HFF-Myc (cell line): ENCODE measurements at places on chromosomes 1 and 21.

DNA sequence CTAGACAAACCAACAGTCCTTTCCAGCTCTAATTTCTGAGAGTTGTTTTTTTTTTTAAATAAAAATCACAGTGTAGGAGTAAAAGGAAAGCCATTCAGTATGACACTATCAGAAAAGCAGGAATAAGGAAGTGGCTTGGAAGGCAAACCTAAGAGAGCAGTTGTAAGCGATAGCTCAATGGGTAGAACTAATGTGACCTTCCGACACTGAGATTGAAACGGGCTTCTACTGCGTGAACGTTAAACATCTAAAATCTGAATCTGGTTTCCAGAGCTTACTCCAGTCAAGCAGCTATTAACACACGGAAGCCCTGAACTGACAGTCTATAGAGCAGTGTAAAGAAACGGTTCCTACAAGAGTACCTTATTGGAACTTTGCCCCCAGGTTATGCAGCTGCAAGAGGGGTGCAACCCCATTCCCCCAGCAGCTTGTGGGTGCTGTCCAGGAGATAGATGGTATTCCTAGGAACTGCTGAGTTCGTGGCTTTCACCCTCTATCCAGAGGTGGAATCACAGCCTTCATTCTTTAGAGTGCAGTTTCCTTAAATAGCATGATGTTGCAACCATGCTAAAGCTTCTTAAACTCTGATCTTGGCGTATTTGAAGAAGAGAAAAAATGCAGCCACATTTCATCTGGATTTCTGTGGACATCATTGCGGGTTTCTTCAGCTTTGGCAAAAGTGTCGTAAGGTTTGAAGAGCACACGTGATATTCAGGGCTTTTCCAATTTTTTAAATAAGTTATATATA, 3.3 kb upstream of the IRF2BP2 start:
- DNase-seq, result no peak

- DNase-seq, result no peak
Measured at GRCh38 chr1:218207194-218207593, 77.9 kb upstream of the RRP15 start.

DNA sequence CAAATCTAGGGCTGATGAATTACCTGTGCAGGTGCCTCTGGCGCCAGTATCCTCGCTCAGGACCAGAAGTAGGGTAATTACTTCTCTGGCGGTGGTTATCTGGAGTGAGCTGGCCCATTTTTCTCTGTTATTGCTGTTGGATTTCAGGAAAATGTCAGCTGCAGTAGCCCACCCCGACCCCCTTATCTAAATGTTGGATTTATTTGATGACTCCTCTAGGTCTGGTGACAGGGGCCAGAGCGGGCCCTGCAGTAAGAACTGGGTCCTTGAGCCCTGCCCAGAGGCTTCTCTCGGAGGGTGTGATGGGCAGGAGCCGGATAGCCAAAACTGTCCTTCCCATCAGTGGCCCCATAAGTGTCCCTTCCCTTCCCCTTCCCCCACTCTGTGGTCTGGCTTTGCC, 384.3 kb downstream of the PTPRU start:
- no peak for DNase-seq

DNA sequence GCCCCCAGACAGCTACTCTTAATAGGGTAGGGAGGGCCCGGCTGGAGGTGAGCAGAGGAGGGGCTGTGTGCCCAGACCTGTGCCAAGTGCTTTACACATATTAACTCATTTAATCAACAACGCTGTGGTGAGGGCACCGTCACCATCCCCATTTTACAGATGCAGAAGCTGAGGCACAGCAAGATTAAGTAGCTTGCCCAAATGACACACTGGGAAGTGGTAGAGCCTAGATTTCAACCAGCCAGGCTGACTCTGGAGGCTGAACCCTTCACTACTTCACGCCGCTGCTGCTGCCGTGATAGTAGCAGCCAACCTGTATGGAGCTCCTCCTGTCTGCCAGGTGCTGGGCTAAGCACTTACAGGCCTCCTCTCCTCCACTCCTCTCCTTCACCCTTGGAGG, 127.2 kb downstream of the PTPRU start:
- no peak for DNase-seq

DNA sequence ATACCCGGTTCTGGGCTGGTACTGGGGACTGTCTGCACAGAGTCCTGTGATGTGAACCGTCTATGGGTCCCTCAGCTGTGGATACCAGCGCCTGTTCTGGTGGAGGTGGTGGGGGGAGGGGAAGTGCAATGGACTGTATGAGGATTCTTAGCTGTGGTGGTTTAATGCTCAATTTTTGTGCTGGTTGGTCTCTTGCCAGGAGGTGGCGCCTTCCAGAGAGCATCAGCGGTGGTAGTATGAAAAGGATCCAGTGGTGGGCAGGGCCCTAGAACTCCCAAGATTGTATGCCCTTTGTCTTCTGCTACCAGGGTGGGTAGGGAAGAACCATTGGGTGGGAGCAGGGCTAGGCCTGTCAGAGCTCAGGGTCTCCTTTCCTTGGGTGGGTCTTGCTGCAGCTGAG, 89.4 kb upstream of the B3GALT2 start:
- no peak for DNase-seq

DNA sequence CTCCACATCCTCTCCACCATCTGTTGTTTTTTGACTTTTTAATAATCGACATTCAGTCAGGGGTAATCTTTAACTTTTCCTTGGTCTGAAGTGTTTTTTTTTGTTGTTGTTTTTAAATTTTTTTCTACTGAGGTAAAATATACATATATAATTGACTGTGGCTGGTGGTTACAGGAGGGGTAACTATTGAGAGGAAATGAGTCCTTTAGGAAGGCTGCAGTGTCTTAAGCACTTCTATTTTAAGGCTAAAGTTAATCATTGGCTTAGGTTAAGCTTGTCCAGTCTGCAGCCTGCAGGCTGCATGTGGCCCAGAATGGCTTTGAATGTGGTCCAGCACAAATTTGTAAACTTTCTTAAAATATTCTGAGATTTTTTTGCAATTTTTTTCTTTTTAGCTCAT, 172.5 kb downstream of the CTH start:
- no peak for DNase-seq

DNA sequence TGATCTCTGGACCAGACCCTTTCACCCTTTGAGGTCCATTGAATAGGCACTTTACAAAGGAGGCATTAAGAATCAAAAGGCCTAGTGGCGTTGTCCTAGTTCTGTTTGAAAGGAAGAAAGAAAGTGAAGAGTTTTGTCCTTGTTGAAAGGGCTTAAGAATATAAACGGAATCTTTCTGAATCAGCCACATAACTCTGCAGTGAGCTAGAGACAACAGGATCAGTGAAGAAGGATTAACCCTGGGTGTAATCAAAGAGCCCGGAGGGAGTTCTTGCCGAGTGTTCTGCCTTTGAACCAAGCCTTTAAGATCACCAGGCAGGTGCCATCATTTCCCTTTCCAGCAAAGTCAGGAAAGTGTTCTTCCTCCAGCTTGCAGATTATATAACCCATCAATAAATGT, 54.8 kb upstream of the CNTN2 start:
- DNase-seq, result no peak

DNA sequence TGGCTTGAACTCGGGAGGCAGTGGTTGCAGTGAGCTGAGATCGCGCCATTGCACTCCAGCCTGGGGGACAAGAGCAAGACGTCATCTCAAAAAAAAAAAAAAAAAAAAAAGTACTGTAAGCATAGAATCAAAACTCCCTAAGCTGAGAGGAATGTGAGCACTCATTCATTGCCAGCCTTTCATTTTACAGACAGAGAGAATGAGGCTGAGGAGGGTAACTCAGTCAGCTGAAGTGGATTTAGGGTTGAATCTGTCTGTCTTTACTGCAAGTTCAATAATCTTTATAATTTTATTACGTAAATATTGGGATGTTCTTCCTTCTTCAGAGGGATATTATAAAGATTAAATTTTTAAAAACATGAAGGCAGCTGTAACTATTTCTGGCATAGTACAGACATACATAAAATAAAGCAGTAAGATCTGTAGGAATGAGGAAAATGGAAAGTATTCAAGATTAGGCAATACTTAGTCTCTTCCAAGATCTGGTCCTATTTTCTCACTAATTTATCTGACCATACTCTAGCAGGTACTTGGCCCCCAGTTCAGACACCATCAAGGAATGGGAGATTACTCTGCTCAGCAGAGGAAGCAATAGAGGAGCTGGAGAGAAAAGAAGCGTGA, 24.1 kb upstream of the MNDA start:
- no peak for DNase-seq

DNA sequence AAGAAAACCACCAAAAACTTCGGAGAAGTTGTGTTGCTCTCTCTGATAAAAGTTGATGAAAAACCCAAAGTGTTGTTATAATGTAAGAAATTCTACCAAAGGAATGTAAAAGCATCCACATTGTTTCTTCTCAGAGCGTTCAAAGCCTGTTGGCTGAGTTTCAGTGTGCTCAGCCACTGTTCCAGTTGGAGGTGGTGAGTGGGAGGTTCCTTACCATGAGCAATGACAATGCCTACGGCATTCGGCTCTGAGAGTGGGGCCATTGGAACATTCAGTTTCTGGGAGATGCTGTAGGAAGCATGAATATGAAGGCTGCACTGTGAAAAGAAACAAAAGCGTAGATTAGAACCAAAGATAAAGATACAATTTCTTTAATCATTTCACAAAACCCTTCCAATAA, 20.5 kb upstream of the MYBPHL start:
- DNase-seq, result no peak

DNA sequence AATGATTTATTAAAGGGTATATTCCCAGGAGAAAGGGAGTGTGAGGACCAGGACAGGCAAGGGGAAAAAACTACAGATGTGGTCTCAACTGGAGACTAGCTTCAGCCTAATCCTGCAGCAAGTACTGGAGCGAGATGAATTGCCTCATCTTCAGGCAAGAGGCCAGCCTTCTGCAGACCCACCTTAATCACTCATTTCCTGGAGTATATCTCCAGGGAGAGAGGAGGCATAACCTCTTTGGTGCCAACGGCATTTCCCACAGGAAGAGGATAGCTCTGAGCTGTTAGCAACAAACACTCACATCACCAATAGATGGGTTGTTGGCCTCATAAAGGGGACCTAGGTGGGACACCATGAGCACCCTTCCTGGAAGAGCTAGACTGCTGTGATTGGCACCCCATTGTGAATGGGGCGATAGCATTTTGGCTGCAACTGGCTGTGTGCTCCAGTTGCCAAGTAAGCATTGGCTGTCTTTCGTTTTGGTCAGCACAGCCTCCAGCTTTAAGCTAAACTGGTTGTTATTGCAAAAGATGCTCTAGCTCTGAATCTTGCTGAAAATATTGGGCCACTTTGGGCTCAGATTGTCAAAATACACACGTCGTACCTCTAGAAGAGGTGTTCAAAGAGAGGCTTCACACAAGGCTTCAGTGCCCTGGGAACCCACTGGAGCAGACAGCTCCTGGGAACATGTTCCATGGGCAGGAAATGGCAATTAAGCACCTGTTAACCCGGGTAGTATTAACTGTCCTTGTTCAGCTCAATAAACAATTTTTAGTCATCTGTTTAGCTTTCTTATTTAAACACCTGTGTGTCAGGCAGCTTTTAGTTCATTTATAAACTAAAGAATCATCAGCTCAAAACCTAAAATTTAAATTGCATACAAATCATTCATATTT, 314.8 kb upstream of the C1orf87 start:
- no peak for DNase-seq

GRCh38 chr1:68703921-68704354, 207.1 kb upstream of the DEPDC1 start:
- no peak for DNase-seq

GRCh38 chr1:23084880-23085279, 65.6 kb downstream of the KDM1A start:
- DNase-seq, result no peak

- DNase-seq, result no peak
Measured at GRCh38 chr1:218735436-218736032, 390.4 kb downstream of the TGFB2 start.

DNA sequence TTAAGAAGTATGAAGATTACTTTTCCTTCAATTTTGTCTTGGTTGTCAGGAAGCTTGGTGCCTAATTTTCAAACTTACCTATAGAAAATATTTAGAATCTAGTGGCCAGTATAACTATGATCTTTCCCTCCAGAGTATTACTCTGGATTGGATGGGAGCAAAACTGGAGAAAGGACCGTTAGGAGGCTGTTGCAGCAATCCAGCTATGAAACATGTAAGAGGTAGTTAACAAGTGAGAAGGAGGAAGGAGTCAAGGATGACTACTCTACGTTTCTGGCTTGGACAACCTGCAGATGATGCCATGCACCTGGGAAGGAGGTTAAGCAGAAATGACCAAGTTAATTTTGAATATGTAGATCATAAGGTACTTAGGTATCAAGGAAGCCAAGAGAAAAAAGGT, 3.5 kb upstream of the ACP6 start:
- no peak for DNase-seq

DNA sequence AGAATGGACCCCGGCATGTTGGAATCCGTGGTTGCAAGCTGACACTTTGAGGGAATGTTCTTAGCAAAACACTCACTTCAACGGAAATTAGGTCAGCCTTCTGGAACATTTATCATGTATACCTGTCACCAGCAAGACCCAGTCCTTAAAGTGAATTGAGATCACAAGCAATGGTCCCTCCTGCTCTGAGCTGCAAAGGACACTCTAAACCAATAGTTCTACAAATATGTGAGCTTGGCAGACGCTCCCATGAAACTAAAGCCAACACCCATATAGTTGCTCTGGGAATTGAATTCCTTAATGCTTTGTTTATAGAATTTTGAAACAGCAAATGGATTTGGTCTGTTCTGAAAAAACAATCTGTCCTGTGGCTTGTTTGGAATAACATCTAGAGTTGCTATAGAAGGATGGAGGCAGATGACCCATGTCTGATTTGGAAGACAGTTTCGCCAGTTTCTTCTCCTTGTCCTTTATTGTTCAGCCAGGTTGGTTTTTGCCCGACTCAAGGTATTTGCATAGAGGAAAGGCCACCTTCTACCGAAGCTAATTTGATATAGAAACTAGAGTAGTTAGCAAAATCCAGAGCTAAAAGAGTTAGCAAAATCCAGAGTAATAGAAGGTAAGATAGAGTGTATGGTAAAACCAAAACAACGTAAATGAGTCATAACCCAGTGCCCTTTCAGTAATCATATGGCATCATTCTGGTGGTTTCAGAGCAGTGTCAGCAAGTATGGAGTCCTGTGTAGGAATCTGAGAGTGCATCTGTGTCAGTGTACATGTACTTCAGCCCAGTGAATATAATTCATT, 236.2 kb downstream of the NFIA start:
- peak; percentile 43 for DNase-seq

DNA sequence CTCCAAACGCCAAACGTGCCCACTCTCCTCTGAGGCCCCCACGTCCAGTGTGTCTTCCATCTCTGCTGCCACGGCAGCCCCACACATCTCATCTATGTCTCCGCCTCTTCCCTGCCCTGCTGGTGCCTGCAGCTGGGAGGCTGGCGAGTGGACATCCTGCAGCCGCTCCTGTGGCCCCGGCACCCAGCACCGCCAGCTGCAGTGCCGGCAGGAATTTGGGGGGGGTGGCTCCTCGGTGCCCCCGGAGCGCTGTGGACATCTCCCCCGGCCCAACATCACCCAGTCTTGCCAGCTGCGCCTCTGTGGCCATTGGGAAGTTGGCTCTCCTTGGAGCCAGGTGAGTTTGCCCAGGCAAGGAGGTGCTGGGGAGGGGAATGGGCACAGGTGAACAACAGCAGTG, 8.6 kb downstream of the ADAMTSL4 start:
- DNase-seq, result no peak

GRCh38 chr1:94316836-94317789, 79.7 kb upstream of the ARHGAP29 start:
- no peak for DNase-seq

GRCh38 chr1:58837886-58838285, 54.0 kb upstream of the JUN start:
- no peak for DNase-seq

GRCh38 chr1:154992721-154993571, 440 bp upstream of the LENEP start:
- DNase-seq, result no peak

GRCh38 chr1:210342986-210343780, 14.5 kb downstream of the HHAT start:
- DNase-seq, result no peak

GRCh38 chr1:5565281-5566125, 426.7 kb downstream of the NPHP4 start:
- DNase-seq, result no peak
